ENCODE measurements at places on chromosomes 11 and 22.

- no peak for DNase-seq
Measured at GRCh38 chr11:111523343-111523742, 8.8 kb downstream of the HOATZ start.

- no peak for DNase-seq
Measured at GRCh38 chr11:5486003-5486402, 2.5 kb upstream of the OR52D1 start.

GRCh38 chr22:46609175-46609690 lies 11.0 kb upstream of the GRAMD4 start:
- no peak for DNase-seq

- no peak for DNase-seq
Measured at GRCh38 chr11:97332271-97332670, 942.5 kb downstream of the JRKL start.

DNA sequence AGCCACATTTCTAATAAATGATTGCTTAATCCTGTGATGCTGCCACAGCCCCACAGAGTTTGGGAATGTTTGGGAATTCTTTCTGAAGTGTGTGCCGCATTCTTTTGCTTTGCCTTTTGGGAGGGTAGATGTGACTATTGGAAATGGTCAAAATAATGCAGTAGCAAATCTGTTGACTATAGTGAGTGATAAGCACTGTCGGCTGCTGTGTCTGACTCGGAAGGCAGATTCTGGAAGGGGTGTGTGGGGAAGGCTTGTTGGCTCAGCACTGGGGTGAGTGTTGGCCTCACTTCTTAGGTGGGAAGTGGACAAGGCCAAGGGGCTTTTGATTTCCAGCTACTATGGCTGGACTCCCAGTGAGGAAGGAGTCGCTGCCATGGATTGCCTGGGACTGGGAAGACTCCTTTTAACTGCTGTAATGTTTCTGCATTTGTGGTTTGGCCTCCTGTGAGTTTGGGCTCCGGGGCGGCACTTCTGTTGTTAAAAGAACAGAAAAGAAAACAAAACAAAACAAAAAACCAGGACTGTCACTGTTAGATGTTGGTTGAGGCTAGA lies 20.1 kb downstream of the ZBTB16 start:
- no peak for DNase-seq

- DNase-seq = no peak
Measured at GRCh38 chr11:107331728-107332127, 125.9 kb downstream of the CWF19L2 start.

DNA sequence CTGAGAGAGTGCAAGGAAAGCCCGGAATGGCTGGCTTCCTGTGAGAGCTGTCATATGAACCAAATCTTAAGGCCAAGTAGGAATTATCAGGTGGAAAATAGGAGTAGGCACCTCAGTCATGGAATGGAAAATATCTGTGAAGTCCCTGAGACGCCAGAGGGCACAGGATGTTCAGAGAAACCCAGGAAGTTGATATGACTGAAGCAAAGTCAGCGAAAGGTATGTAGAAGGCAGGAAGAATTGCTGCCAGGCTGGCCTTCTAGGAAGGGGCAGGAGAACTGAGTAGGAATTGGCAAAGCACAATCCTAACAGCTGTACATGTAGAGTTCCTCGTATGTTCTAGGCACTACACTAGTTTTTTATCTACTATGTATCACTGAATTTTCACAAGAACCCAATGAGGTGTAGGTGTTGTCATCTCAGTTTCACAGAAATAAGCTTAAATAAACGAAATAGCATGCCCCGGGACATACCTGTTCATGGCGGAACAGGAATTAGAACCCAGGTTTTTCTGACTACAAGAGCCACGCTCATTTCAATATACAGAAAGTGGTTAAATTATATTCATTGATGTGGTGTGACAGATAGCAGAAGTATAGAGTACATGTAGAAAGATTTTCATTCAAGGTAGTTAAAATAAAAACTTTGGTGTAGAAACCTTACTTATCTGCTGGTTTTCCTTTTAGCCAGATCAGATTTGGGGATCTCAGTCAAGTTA lies 17.0 kb downstream of the HMGXB4 start:
- no peak for DNase-seq

DNA sequence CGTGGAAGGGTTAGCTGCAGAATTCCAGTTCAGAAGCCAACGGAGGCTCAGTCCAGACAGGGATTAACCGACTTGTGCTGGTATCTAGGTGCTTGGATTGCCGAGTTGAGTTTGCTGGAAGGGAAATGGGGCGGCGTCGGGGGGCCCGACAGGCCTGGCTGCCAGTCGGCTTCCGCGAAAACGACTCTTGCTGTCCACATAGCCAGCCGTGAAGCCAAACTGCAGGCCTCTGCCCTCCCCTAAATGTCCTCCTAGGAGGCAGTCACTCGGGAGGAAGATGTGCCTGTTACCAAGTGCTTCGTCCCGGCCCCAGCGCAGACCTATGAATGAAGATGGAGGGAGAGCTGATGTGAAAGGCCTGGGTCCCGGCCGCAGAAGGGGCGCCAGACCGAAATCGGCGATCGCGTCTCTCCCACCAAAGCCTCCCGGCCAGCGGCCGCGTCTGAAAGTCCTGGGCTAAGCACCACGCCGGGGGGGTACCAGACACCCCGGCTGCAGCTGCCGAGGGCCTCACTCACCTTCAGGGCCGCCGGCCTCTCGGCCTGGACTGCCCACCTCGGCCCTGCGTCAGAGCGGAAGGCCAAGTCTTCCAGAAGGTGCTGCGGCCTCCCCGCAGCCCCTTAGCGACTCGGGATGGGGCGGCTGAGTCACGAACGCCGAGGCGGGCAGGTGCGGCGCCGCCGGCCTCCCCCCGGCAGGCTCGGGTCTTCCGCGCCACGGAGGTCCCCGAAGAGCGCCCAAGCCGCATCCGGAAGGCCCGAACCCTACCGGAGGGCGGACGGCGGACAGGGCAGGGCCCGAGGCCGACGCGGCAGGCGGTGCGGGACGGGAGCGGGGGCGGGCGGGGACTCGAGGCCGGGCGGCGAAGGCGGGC lies 7.5 kb downstream of the DPAGT1 start:
- no peak for DNase-seq

DNA sequence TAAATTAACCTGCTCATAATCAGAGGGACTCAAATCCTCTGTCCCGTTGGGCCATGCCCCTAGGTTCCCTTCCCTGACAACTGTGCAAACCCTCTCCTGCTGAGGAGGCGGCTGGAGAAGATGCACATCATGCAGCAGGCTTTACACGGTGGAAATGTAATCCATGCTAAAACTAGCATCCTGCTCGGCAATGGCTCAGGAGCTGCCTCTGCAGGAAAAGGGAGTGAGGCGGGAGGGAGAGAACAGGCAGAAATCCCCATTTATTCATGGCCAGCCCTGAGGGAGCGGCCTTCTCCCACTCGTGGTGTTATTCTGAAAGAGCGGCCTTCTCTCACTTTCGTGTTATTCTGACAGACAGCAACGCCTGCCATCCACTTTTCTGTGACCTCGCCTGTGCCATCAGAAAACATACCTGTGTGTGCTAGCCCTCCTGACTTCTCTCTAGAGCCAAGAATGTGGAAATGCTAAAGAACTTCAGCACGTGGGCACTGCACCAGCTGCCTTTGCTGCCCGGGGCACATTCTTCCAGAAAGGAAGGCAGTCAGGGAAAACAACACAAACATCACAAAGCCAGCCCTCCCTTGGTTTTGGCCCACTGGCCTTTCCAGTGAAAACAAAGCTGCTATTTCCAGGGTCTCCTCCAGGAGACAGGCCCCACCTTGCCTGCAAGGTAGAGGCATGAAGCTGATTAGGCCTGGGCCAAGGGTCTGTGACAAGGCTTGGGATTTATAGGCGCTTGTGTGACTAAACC lies 62.9 kb upstream of the BID start:
- DNase-seq = no peak

DNA sequence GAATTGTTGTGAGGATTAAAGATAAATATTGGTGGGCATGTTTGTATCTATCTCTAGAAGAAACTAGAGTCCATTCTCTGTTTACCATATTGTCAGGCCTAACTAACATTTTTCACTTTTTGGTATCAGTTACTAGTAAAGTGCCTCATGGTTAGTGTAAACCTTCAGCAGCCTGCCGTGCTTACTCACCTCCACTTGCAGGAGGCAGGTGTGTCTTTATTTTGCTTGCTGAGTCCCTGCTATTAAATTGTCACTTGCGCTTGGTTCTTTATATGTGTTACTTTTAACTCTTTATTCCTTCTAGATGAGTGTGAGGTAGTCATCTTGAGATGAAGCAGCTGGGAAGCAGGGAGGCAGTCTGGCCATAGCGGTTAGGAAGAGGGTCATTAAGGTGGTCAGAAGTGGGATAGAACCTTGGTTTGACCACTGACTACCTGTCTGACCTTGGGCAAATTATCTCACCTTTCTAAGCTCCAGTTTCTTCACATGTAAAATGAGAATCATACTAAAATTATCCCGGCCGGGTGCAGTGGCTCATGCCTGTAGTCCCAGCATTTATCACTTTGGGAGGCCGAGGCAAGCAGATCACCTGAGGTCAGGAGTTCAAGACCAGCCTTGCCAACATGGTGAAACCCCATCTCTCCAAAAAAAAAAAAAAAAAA lies 21.2 kb downstream of the PPP6R3 start:
- no peak for DNase-seq

DNA sequence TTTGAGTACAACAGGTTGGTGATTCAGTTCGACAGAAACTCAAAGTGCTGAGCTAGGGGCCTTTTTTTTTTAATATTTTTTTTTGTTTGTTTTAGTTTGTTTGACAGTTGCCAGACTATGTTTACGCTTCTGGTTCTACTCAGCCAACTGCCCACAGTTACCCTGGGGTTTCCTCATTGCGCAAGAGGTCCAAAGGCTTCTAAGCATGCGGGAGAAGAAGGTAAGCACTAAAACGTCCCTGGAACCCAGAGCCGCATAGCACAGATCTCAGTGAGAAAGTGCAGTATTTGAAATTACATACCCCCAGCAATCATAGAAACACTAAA lies 649 bp downstream of the PRRG4 start:
- no peak for DNase-seq

DNA sequence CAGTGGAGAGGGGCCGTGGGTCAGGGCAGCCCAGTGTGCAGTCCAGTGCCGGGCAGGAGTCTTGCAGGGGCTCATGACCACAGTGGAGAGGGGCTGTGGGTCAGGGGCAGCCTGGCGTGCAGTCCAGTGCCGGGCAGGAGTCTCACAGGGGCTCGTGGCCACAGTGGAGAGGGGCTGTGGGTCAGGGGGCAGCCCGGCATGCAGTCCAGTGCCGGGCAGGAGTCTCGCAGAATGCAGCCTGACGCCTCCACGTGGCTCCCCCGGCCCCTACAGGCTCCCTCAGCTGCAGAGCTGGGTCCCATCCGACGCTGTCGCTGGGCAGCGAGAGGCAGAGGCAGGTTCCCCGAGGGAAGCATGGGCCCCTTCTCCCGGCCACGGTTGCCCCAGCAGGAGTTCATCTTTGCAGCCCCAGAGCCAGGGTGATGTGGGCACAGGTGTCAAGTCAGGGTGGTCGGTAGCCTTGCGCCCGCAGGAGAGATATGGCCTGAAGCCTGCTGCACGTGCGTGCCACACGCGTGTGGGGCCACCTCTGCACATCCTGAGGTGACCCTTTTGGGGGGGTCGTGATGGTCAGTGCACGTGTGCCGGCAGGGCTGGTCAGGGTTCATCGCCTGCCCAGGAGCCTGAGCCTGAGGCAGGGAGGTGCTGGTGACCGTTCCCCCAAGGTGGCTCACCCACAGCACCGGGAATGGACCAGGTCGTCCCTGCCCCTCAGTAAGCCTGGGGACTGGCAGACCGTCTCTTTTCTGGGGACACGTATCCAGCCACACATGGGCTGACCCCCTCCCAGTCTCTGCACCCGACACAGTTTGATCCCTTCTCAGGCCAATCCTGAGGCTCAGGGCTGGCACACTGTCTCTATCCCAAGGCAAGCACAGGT lies 2.9 kb downstream of the IFITM5 start:
- DNase-seq = no peak

All from 8988T (cell line).